Stimulated activated effector memory CD8-positive, alpha-beta T cell treated with anti-CD3 and anti-CD28 coated beads, Interleukin-12 subunit alpha, Interleukin-12 subunit beta, amount 100 ng/mL, for 72 hours (primary cell): ENCODE measurements at places on chromosomes 3 and 15.

DNA sequence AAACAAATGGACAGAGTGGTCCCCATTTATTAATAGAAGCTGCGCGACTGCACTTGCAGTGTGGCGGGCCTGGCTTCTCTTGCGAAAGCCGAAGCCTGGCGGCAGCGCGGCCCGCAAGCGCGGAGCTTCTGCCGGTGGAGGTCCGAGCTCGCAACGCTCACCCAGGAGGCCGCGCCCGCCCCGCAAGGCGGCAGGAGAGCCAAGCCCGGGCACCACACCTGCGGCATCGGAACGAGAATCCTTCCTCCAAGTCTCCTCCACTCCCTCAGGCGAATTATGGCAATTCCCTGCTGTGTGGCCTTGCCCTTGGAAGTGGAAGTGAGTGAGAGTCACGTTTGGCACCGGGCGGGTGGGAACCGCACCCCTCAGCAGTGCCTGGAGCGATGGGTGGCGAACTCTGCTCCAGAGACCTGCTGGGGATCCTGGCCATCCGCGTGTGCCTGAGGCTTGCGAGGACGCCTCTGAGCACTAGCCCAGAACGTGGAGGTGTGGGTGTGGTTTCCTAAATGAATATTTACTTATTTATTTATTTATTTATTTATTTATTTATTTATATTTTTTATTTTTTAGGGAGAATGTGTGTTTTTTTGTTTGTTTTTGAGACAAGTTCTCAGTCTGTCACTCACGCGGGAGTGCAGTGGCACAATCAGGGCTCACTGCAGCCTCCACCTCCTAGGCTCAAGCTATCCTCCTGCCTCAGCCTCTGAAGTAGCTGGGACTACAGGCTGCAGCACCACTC lies 133.7 kb upstream of the UBE2E1 start:
- no peak for DNase-seq

GRCh38 chr3:138774529-138775253 lies 60.0 kb downstream of the PIK3CB start:
- DNase-seq = no peak

GRCh38 chr15:29266052-29266582 lies 3.5 kb downstream of the NSMCE3 start:
- DNase-seq = no peak

DNA sequence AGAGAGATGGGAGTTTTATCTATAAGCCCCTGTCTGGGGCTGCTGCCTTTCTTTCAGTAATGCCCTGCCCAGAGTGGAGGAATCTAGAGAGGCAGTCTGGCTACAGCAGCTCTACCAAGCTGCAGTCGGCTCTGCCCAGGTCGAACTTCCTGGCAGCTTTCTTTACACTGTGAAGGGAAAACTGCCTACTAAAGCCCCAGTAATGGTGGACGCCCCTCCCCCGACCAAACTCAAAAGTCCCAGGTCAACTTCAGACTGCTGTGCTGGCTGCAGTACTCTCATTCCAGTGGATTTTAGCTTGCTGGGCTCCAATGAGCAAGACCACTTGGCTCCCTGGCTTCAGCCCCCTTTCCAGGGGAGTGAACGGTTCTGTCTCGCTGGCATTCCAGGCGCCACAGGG lies 65.9 kb upstream of the RARB start:
- no peak for DNase-seq

DNA sequence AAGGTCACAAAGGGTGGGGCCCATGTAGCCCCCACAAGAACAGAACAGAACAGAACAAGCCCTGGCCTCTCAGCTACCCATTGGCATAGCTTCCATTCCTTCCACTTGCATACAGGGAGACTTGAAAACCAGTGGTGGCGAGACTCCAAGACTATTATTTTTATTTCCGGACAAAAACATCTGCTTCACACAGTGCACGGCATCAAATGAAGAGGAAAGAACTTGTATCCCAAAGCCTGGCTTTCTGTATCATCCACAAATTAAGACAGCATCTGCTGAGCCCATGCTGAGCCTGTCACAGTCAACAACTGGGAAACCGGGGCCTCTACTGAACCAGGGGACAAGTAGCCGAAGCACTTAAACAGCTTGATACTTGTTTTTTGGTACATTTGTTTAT lies 56.0 kb downstream of the CLEC3B start:
- DNase-seq = no peak

GRCh38 chr3:168812234-168812633 lies 716.5 kb upstream of the GOLIM4 start:
- DNase-seq = no peak

DNA sequence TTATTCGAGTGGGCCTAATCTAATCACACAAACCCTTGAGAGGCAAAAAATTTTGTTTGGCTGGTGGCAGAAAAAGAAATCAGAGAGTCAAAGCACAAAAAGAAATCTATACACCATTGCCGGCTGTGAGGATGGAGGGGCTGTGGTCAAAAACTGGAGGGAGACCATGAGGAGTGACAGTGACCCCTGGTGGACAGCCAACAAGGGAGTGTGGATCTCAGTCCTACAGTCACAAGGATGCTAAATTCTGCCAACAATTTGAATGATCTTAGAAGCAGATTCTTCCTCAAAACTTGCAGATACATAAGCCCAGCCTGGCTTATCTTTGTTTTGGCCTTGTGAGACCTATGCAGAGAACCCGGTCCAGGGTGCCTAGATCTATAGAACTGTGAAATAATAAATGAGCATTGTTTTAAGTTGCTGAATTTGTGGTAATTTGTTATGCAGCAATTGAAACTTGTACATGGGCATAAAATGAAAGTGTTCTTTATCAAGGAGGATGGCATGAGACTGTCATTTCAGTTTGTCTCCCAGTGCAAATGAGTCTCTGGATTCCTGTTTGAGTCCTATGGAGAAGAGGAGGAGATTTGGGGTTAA lies 103.0 kb upstream of the ARHGEF26 start:
- DNase-seq = peak; percentile 7

DNA sequence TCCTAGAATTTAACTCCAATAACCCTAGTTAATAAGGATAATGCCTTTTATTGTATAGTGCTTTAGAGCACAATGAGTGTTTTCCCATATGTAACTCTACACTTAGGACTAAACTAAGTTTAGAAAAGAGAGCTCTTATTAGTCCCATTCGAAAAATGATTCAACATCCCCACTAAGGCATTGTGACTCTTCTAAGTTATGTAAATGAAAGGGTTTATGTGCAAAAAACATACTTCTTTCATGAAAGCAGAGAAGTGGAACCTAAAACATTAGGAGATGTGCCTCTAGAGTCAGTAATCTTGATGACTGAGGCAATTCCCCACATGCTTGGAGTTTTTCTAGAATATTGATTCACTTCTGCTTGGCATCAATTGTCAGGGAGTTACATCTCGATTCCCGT lies 344.1 kb upstream of the ZNF717 start:
- no peak for DNase-seq

GRCh38 chr3:134340982-134341365 lies 33.3 kb downstream of the AMOTL2 start:
- no peak for DNase-seq

DNA sequence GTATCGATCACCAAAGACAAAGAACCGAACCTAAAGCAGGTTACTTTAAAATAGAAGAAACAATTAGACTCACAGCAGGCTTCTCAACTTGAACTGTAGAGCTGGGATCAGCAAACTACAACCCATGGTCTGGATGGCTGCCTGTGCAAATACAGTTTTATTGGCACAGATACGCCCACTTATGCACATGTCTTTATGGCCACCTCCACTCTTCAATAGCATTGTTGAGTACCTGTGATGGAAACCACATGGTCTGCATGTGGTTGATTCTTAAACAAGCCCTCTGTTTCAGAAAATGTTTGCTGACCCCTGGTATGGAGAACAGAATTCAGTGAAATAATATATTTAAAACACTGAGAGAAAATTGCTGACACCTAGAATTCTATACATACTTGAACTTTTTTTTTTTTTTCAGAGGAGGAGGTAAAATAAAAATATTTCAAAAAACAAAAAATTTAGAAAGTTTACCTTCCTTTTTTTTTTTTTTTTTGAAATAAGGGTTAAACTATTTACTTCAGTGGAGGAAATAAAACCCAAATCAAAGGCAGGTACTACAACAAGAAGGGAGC lies 263.8 kb upstream of the ATP10A start:
- DNase-seq = no peak

GRCh38 chr3:189625572-189625971 lies 5.6 kb upstream of the TP63 start:
- no peak for DNase-seq

DNA sequence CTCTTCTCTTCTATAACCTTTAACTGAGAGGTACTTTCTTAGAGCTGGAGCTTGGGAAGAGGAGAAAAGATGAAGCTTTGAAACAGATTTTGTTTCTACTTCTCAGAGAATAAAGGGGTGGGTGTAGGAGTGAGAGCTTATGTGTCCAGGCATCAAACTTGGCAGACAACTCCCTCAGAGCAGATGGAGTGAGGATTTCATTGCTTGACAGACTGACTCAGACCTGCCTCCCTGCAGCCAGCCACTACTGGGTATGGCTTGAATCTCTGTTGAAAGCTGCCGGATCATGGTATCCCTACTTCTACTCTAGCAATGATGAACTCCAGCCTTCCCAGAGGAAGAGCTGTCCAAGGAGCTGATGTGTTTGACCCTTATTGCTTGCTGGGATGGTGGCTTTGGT lies 36.7 kb downstream of the SYN2 start:
- DNase-seq = no peak
